T-helper 22 cell (primary cell): ENCODE measurements at places on chromosomes 13 and 19.

DNA sequence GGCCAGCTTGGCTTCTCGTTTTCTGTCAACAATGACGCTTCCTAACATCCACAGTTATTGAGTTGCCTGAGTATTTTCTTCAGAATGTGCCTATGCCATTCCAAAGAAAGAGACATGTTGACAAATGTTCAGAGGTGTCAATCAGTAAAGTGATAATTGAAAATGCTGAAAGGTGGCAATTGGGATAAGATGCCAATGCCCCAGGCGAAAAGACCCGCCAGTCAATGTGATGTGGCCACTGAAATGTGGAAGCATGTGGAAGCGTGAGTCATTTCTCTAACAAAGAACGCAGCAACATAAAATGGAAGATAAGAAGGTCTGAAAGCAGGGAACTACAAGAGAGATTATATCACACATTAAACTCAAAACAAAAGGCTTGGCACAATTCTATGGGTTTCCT is 882.2 kb upstream of the SLC10A2 start:
- no peak for DNase-seq

GRCh38 chr13:110914081-110914330 is 863 bp downstream of the ANKRD10 start:
- DNase-seq, result no peak

DNA sequence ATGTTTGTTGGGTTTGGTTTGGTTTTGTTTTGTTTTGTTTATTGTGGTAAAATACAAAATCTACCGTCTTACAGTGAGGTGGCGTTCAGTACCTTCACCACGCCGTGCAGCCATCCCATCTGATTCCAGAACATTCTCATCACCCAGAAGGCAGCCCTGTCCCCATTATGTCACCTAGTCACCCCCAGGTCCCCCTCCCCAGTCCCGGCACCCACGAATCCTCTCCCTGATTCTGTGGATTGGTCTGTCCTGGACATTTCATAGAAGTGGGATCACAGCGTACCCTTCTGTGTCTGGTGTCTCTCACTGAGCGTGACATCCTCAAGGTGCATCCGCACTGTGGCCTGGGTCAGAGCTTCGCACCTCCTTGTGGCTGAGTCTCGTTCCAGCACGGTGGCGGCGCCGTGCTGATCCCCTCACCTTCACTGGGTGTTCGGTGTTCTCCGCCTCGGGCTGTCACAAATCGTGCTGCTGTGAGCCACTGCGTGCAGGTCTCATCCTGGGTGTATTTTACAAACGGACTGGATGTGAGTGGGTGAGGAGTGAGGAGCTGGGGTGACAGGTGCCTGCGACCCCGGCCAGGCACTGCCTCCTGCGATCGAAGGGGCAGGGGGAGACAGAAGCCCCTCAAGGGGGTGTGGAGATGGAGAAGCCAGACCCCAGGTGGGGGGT is 580 bp upstream of the TEKTIP1 start:
- DNase-seq, result no peak

DNA sequence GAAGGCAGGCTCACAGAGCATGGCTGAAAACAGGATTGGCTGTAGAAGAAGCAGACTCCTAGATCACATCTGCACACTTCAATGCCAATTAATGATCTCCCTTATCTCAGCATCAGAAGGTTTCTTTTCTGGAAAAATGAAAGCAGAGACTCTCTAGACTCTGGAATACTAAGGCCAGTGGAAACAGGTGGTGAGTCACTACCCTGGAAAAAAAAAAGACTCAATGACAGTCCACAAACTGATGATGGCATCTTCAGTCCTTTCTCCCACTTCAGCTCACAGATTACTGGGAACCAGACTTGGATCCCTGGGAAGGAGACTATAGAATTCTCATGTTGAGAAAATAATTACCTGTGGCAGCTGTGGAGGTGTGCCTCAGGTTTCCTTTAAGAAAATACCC is 47.5 kb upstream of the MBNL2 start:
- no peak for DNase-seq
